ENCODE measurements at places on chromosomes 6 and 20.

GRCh38 chr6:145025488-145025887, 709.8 kb downstream of the EPM2A start:
- no peak for DNase-seq

DNA sequence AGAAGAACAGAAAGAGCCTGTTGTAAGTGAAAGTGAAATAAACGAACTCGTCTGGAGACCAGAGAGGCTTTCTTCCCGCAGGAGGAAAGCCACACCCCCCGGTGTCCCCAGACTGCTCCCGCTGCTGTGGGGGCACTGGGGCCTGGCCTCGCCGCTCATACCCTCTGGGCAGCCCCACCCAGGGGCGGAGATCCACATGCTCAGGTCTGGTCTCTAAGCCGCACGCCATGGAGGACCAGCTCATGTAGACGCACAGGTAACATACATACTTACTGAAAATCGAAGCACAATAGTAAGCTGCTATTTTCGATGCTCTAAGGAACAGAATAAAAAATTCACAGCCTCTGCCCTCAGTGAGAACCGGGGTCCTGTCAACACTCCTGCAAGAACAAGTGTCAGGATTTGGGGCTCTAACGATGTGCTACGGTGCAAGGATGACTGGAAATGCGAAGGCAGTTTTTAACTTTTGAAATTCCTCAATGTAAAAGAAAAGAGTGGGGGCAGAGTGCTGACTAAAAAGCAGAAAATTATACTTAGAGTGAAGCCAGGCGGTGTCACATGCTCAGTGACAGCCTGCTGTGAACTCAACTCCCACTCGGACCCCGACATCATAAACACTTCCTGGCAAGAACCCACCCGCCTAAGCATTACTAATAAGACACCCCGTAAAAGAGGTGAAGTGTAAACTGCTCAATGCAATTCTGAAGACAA, 110.5 kb downstream of the IRF4 start:
- DNase-seq, result peak; percentile 36

GRCh38 chr6:138909511-138909910, 78.5 kb downstream of the REPS1 start:
- DNase-seq, result no peak

DNA sequence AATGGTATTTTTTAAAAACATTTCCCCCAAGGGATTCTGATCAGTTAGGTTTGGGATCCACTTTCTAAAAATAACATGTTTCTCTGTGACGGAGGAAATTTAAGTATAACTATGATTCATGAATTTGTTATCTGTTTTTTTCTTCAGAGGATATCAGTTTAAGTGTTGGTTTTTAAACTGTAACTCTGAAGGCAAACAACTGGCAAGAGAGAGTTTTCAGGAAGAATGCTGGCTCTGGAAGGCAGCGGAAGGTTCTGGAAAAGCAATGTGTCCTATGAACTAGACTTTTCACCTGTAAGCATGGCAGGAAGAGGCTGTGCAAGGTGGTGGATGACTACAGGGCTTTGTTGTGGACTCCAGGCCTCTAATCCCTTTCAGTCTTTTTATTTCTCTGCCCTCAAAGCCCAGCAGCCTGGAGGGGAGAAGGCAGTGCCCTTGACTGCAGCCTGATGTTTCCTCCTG, 153.1 kb downstream of the GMPR start:
- DNase-seq, result no peak

GRCh38 chr6:37972994-37973757, 153.6 kb downstream of the ZFAND3 start:
- DNase-seq, result no peak

DNA sequence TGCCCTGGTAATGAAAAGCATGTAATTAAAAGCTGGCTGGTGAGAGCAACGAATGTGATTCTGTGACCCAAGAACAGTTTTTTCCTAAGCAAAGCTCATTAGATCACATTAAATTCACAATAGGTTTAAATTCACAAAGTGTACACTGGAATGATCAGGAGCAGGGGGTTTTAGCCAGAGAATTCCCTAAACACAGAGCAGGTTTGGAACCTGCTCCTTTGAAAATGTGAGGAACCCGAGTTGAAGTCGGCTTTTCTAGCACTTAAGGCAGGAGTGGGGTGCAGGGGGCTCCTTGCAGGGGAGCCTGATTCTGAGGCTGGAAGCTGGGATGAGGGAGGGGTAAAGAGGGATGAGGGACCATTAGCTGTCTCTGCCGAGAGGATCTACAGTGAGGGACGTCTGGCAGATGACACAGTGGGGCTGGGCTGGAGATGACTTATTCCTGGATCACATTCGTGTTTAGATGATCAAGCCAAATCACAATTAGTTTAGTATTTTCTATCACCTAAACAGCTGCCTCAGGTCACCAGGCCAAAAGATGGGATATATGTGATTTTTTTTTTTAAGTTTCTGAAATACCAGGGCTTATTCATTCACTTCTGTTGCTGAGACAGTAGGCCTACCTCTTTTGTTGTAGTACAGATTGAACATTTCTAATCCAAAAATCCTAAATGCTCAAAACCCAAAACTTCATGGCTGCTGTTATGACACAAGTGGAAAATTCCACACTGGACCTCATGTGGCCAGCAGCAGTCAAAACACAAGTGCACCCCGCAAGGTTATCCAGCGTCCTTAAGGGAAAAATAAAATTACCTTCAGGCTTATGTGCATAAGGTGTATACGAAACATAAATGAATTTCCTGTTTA, 93.1 kb upstream of the HIVEP1 start:
- DNase-seq, result no peak

DNA sequence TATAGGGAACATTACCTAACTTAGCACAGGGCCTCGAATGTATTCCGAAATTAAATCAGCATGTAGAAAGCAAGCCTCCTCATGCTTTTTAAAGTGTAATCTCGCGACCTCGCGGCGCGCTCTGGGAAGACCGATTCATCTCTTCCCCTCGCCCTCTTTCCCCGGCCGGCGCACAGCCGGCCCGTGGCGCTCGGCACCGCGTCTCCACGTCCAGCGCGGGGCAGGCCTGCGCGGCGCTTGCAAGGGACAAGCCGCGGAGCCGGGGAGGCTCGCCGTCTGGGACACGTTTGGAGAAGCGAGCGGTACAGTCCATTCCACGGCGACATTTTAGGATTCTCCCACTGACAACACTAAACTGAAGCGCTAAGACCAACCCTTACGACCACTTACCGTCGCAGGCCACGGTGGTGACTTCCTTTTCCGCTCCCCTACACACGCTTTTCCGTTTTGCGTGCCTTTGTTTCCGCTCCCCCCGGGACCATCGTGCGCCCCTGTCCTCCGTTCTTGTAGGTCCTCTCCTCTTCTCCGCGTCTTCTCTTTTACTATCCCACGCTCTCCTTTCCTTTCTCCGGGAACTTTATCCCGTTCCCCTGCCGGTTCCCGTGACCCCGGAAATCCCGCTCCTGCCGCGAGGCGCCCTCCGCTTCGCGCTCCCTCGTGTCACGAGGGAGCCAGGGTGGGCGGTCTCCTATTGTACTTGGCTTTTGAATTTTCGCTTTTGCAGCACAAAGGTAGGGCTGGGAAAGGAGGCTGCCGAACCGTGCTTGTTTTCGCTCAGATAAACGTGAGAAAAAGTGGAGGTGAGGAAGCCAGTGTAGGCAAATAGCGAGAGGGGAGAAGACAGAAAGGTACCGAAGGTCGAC, at the start of gene ECHDC1:
Gene ECHDC1 (minus strand): TSS at position 664 of the 863 bp plus-strand sequence. CDS start 12,581 bp downstream, outside the sequence.
- peak; percentile 70 for DNase-seq

- DNase-seq, result no peak
Observed at GRCh38 chr6:159098636-159099106, 53.9 kb upstream of the TAGAP start.

DNA sequence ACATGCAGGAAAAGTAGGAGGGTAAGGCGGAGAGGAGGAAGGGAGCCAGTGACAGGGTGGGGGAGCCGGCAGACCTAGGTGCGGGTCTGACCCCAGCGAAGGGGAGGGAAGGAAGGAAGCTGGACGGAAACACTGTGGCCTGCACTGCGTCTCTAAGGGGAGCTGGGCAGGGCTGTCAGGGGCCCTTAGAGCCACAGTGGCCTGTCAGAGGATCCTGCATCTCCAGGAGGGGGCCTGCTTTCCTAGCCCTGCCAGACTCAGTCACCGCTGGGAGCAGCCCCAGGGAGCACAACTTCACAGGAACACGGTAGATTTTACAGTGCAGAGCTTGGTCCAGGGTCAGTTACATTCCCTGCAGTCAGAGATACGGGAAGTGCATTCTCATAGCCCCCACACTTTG, 118.2 kb downstream of the PACRG start:
- DNase-seq, result no peak

DNA sequence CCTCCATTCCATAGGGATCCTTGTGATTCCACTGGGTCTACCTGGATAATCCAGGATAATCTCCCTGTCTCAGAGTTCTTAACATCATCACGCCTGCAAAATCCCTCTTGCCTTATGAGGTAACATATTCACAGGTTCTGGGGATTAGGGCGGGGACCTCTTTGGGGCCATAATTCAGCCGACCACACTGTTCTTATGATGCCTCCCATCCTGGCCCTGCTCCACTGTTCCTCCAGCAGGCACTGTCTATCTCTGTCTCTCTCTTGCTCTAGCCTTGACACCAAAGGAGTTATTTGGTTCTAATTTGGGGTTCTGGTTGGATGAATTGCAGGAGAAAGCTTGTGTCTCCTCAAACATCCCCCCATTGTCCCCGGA, 168.1 kb downstream of the NFATC2 start:
- no peak for DNase-seq

DNA sequence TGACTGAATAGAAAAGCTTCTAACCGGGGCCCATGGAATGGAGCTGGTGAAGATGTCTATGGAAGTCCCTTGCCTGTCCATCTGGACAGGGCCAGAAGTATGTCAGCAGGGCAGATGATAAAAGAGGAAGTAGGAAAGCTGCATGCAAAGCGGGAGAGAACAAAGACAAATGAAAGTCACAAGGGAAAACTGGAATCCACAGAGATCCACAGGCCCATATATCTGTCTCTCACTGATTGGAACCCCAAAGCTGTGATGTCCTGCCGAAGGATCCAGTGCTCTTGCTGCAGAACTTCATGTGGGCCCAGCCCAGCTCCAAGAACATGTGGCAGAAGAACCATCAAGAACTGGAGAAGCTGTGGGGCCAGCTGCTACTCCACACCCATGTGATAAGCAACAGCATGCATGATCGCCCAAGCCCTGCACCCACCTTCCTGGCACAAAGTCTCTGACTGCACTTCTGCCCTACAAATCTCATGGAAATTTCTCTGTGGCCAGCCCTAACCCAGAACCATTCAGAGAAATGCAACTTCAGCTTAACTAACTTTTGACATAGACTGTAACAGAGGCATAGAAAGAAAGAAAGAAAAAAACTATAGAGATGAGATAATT, 716.0 kb downstream of the KIF16B start:
- no peak for DNase-seq

GRCh38 chr6:110053395-110054240, 75.5 kb downstream of the GPR6 start:
- no peak for DNase-seq

GRCh38 chr6:5084781-5085647, at the start of gene PPP1R3G:
PPP1R3G (plus strand) TSS chr6:5085341; CDS start chr6:5085486, 145 bp downstream.
- DNase-seq, result peak; percentile 64

- DNase-seq, result no peak
Observed at GRCh38 chr6:3026791-3027626, 27.3 kb downstream of the NQO2 start.

DNA sequence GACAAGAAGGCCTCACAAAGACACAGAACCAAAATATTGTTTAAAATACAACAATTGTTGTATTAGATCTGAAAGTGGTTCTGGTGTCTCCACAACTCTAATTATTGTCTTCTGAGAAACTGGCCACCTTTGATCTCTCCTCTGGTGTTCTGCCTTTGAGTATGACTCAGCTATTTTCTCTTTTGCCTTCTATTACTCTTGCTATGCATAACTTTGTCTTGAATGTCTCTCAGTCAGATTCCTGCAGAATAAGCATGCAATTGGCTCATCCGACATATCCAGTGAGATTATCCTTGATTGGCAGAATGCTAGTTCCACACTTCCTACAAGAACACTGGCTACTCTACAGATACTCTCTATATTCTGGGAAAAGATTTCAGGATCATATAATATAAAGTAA, 14.3 kb upstream of the EPM2A start:
- DNase-seq, result no peak

DNA sequence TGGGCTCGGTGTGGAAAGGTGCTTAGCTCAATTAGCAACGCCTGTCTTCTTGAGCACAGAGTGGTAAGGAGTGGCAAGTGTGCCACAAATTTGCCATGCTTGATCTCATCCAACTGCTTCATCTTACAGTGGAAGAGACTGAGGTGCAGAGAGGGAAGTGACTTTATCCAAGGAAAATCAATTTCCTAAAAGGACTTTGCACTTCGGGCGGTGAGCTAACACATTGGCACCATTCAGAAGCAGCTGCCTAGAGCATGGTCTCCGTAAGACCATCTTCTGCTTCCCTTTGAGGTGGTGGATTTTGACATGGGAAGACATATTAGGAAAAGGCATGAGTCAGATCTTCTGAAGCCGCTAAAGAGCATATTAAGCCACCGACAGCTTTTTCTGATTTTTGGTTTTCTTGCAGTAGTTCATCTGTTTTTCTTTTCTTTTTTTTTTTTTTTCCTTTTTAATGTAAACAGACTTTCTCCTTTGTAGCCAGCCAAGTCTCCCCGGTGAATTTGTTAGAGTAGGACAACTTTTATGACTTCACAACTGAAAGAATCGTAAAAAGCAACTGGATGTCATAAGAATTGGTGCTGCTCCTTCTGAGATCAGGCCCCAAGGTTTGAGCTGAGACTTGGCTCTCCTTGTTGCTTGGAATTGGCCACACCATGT, 273.2 kb downstream of the CDC5L start:
- DNase-seq, result no peak

DNA sequence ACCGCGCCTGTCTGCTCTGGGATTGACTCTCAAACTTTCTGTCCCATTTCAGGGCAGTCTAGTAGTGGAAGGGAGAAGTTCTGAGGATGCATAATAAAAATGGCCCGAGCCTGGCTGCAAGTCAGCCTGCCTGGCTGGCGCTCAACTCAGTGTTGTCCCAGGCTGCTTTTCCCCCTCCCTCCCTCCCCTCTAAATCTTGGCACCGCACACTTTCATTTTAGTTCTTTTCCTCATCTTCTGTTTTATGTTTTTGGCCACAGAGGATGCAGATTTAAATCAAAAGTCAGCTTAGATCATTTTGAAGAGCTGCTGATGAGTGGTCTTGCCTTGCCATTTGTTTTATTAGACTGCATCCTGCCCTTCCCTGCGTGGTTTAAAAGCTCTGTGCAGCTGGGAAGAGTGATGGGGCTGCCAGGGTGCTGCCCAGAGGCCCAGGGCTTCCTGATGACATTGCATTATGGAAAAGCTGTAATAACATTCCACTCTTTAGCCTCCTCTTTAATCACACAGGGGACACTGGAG, 6.5 kb upstream of the UQCC2 start:
- no peak for DNase-seq

GRCh38 chr6:157227202-157228166, 95.8 kb downstream of the TMEM242 start:
- DNase-seq, result peak; percentile 48

DNA sequence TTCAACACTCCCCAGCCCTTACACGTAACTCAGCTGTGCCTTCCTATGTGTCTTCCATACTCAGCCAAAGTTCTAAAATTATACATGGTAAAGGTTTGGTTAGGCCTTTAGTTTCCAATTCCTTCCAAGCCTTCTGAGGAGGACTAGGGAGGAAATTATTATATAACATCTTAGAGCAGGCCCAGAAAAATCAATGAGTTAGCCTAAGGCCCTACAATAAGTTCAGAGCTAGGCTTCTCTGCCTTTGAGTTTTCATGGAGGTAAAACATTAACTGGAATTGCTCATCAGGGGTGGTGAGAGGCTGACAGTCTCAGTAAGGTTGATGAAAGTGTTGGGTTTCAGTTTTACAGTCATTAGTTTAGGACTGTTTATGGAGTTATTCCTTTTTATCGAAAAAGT, 286.0 kb downstream of the ADGB start:
- peak; percentile 20 for DNase-seq

Measured in mucosa of descending colon (tissue), 3 donors.